ENCODE measurements at places on chromosomes 2 and 18. TPM values are rescaled to one million over a fixed set of nuclear protein-coding genes. Genes with fewer than 3 reads are reported as not detected.

Gene CPO
- total RNA-seq = not detected

Gene RAB31
- 21.7 TPM for total RNA-seq

Gene WDR33
- 23.5 TPM for total RNA-seq

Gene SPC25
- 22.0 TPM for total RNA-seq

Gene NCL
- 736 TPM for total RNA-seq

Gene CHPF
- total RNA-seq = 21.8 TPM

Gene UGT1A10
- not detected for total RNA-seq

Gene CTAGE1
- not detected for total RNA-seq

Gene INHA
- 0.47 TPM for total RNA-seq

Gene LAMA3
- 52.1 TPM for total RNA-seq
